ENCODE measurements at places on chromosomes 11 and 22.
A peak's percentile ranks its signal among the peaks of the same experiment; 100 is the strongest.

- no peak for DNase-seq
Measured at GRCh38 chr11:48116437-48117228, 100.0 kb upstream of the OR4B1 start.

- peak; percentile 16 for DNase-seq
Measured at GRCh38 chr11:7484131-7484530, 1.2 kb upstream of the OLFML1 start.

DNA sequence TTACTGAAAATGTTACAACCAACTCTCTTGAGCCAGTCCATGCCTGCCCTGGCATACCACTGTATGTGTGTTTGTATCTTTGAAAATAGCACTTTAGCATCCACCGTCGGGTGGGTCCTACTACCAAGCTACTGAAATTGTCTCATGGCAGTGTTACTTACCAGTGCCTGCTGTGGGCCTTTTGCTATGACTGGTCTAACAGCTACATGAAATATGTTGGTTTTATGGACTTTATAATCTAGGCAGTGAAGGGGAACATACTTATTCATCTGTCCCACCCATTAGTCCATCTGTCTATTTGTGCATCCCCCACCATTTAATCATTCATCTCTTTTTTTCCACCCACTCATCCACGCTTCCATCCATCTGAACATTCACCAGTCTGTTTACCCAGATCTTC is 106.0 kb downstream of the NAV2 start:
- no peak for DNase-seq

- no peak for DNase-seq
Measured at GRCh38 chr11:44255406-44256071, 54.4 kb downstream of the ALX4 start.

- peak; percentile 44 for DNase-seq
Measured at GRCh38 chr22:20777420-20778177, 3.7 kb downstream of the SERPIND1 start.

- no peak for DNase-seq
Measured at GRCh38 chr11:80448709-80449108, 1007.9 kb upstream of the TENM4 start.

- DNase-seq = no peak
Measured at GRCh38 chr11:68337399-68337835, 25.0 kb downstream of the LRP5 start.

- peak; percentile 24 for DNase-seq
Measured at GRCh38 chr11:101127699-101128570, 1.7 kb downstream of the PGR start.

GRCh38 chr22:39152024-39152510 is 413 bp downstream of the CBX7 start:
- no peak for DNase-seq

- DNase-seq = peak; percentile 90
Measured at GRCh38 chr11:61972672-61973475, 5.4 kb upstream of the FTH1 start.

DNA sequence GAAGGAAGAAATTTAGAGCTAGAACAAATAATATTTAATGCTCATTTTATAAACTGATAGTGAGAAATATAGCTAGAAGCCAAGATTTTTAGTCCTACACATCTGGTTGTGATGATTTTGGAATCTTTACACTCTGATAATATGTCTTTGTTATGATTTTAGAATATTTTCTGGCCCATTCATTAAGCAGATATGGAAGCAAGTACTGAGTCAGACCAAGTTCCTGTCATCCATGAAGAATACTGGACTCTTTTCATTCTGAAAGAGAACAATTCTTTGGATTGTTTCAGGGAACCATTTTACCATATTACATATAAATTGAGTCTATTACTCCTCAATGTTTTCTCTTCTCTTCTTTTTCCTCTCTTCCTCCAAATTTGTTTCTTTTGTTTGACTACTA is 227.4 kb downstream of the TMEM135 start:
- no peak for DNase-seq

DNA sequence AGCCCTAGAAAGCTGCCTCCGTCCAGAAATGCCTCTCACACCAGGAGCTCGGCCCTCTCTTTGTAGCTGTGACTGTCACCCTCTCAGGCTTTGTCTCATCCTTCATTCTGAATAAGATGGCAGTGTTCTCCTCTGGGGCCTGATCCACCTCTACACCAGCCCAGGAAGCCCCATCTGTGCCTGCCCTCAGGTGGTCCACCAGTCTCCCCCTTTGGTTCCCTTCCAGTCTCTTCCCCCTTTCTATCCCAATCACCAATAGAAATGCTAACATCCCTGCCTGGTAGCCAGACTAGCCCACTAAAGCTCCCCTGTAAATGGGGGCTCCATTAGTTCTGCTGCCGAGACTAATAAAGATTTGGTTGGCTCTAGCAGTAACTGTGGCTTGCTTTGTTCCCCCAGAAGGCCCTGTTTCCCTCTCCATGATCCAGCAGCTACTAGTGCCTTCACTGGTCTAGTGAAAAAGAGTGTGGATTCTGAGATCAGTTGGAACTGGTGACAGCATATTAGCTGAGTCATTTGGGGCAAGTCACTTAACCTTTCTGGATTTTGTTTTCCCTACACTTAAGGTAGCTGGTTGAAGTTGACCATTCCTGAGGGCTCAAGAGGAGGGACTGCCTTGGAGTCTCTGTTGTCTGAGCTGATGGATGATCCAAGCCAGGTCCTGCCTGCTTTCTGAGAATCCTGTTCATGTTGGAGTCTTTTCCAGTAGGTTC is 16.2 kb downstream of the PLEKHB1 start:
- no peak for DNase-seq

GRCh38 chr22:47411006-47411405 is 648.6 kb downstream of the TBC1D22A start:
- DNase-seq = no peak

DNA sequence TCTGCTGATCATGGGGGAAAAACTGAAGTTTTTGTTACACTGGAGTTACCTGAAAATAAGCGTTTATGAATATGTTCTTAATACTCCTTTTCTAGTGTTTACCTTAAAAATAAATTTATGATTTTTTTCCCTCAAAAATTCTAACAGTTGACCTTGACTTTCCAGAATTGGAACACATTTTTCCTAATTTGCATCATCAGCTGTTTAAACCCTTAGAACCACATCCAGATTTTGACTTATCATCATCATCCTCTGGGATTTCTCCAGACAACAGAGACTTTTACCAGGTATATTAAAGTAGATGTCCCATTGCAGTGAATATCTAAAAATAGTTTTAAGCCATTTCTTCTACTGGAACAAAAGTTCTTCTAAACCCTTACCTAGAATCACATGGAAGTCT is 17.2 kb downstream of the TAF1D start:
- DNase-seq = no peak

GRCh38 chr11:108926841-108927577 is 262.1 kb downstream of the DDX10 start:
- DNase-seq = no peak

- peak; percentile 59 for DNase-seq
Measured at GRCh38 chr22:45972091-45972888, 4.7 kb downstream of the WNT7B start.

DNA sequence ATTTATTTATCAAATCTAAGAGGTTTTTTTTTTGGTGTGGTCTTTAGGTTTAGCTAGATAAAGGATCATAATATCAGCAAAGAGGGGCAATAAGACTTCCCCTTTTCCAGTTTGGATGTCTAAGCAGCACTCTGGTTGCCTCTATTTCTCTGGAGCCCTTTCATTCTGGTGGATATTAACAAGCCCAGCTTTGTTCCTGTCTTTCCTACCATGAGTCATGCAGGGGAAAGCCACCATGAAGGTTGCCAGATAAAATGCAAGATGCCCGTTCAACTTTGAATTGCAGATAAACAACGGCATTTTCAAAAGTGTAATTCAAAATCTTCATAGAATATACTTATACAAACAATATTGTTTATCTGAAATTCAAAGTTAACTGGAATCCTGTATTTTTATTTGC is 143.6 kb downstream of the ADAMTS15 start:
- peak; percentile 73 for DNase-seq

- DNase-seq = no peak
Measured at GRCh38 chr11:86064220-86064803, 4.6 kb downstream of the PICALM start.

Data from astrocyte of the hippocampus (primary cell).